ENCODE measurements at places on chromosomes 6 and 20.

- no peak for DNase-seq
Measured at GRCh38 chr6:5525209-5525608, 263.9 kb downstream of the FARS2 start.

DNA sequence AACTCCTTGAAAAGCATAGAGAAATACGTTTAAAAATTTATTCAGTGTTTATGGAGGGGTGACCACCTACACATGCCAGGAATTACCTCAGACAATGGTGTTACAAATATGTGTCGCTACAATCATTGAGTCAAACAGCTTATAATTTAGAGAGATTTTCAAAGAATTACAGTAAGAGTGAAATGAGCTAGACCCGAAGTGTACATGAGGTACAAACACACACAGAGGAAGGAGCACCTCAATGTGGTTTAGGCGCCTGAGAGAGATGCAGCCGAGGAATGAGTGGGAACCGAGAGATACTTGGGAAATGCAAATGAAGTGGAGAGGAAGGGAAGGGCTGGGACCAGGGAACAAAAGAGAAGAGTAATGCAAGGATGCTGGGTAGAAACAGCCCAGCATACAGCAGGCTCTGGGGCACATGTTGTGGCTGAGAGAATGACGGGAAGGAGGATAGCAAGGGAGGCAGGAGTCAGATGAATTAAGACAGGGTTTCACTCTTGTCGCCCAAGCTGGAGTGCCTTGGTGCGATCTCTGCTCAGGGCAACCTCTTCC, 15.5 kb downstream of the EEF1E1 start:
- DNase-seq: no peak

DNA sequence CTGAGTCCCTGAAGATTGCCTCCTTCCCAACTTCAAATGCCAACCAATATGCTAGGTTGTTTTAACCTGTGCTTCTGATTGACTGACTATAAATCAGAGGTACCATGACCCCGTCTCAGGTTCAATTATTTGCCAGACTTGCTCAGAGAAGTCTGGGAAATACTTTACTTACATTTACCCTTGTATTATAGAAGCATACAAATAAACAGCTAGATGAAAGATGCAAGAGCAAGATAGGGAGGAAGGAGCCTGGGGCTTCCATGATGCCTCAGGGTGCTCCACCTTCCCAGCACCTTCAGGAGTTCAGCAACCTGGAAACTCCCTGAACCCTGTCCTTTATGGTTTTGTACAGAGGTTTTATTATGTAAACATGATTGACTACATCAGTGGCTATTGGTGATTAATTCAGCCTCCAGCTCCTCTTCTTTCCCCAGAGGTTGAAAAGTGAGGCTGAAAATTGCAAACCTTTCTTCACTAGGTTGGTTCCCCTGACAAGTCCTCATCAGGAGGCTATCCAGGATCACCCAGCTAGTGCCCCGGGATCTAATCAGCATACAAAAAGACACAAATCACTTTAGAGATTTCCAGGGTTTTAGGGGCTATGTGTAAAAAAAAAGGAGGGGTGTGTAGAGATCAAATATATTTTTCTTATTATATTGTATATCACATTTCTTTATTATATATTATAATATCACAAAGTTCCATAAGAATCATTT, 547.7 kb downstream of the EPM2A start:
- no peak for DNase-seq

DNA sequence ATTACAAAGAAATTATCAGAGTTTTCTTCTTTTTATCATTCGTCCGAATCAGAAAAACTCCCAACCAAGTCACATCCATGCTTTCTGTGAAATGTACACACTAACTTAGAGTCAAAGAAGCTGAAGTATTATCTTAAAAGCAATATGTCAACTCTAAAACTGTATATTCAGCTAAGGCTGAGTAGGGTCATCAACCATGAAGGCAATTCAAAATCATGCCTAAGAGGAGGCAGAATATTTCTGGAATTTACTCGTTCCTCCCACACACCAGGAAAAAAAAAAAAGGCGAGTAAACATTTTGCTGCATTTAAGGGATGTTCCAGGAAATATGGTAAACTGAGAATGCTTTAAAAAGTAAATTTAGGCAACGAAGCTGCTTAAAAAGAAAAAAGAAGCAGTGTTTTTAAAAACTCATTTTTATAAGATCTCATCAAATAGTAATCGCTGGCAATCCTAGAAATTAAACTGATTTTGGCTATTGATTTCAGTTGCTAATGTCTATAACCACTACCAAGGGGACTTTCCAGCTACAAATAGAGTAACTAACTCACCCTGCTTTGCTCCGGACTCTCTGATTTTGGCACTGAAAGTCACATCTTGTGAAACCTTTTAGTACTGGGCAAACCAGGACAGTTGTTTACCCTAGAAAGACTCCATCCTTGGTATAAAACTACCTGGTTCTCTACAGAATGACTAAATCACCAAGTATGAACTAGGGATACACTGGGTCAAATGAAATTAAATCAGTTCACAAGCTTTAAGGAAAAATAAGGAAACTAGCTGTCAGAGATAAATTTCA, 82.8 kb downstream of the MBOAT1 start:
- no peak for DNase-seq

DNA sequence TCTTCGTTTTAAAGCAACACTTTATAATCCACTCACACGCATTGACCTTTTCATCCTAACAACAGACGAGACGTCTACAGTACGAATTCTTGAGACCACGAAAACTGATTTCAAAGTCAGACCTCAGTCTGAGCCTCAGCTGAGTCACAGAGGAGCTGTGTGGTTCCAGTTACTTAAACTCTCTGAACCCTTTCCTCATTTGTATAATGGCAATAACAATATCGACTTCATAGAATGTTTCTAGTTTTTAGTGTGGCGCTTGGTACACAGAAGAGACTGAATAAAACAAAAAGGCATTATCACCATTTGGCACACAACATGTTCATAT, 236.9 kb downstream of the ATXN1 start:
- no peak for DNase-seq

GRCh38 chr20:21166801-21167200, 40.9 kb downstream of the KIZ start:
- no peak for DNase-seq

- no peak for DNase-seq
Measured at GRCh38 chr6:37134396-37135191, 35.4 kb upstream of the PIM1 start.

GRCh38 chr6:64224819-64225218, 589.2 kb downstream of the PHF3 start:
- no peak for DNase-seq

- DNase-seq: no peak
Measured at GRCh38 chr20:50041246-50041873, 58.6 kb downstream of the SNAI1 start.

- no peak for DNase-seq
Measured at GRCh38 chr6:47094241-47094925, 52.3 kb upstream of the ADGRF1 start.

DNA sequence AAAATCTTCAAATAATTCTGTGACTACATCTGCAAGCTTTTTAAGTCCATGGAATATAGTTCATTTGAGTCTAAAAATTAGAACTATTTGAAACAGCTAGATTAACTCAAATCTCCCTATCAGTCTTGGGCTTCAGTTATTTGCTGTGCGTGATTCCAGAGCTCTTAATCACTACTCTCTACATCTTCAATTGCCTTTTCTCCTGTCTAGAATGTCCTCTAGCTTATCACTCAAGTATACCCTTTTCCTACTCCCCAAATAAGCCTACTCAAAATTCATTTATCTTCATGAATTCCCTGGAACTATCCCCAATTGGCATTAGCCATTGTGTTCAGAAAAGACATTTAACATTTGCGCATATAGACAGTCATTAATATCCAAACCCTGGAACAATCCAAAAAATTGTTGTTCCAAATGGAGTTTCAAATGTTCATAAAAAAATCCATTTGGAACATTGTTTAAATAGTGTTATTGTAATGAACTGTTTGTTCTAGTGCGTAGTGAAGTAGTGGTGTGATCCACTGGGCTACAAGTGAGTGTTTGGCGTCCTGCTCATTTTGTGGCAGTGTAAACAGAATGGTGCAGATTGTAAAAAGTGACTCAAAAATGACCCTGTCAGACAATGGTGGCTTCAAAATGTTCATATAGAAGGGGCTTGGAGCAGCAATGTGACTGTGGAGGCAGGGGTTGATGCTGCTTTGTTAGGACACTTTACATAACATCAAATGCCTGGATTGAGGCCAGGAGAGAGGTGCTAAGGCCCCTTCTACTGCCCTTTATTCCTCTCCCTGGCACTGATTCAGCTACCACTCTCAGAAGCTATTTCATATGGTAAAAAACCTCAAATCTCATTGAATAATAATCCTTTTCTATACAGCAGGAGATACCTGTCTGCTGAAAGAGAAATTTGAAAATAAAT, 122.3 kb downstream of the KIF6 start:
- DNase-seq: no peak

- peak; percentile 71 for DNase-seq
Measured at GRCh38 chr6:16322666-16323312, 84.4 kb downstream of the GMPR start.

DNA sequence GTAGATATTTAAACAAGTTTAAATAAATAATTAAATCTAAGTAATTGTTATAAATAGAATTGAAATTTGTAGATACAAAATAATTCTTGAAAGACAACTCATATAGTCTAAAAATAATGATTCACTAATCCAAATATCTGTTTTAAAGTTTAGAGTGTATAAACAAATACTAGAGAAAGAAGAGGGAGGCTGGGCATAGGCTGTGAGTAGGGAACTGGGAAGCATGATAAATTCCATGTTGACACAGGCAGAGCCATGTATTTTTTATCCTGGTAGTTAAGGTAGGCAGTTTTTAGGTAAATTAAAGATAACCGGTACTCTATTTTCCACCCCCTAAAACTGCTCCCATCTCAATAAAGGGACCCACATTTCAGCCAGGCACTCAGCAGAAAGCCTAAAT, 11.7 kb upstream of the RIN2 start:
- no peak for DNase-seq

GRCh38 chr6:89951574-89952104, 57.4 kb downstream of the GJA10 start:
- no peak for DNase-seq

- DNase-seq: no peak
Measured at GRCh38 chr20:38369389-38369788, 23.1 kb downstream of the LBP start.

DNA sequence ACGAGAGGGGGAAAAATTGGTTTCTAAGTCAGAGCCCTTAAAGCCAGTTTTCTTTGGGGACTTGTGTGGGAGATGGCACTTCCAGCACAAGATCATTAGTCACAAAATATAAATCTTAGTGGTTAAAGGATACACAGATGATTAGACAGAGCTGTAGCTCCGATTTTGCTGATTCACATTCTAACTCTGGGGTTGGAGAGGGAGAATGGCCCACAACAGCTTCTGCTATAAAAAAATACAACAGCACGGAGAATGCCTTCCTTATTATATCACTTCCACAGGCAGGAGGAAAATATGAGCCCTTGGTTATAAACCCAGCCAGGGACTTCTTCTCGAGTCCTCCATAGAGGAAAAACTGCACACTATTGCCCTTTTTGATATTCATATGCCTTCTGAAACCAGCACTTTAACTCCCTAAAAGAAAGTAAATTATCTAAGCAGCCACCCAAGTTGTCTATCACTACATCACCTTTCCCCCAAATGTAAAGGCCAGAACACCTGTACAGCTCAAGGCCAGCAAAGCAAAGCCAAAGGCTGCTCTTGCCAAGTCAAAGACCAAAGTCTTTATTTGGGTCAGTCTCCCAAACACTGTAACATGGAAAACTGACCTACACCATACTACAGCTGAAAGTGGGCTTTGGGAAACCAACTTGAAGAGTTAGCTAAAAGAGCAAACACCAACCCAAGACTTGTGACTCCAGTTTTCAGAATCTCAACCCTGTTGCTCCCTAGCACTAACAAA, 10.4 kb downstream of the MRPL14 start:
- DNase-seq: no peak

- DNase-seq: no peak
Measured at GRCh38 chr6:2063547-2063946, 181.9 kb downstream of the GMDS start.

- no peak for DNase-seq
Measured at GRCh38 chr20:48186447-48186846, 401.2 kb upstream of the SULF2 start.

DNA sequence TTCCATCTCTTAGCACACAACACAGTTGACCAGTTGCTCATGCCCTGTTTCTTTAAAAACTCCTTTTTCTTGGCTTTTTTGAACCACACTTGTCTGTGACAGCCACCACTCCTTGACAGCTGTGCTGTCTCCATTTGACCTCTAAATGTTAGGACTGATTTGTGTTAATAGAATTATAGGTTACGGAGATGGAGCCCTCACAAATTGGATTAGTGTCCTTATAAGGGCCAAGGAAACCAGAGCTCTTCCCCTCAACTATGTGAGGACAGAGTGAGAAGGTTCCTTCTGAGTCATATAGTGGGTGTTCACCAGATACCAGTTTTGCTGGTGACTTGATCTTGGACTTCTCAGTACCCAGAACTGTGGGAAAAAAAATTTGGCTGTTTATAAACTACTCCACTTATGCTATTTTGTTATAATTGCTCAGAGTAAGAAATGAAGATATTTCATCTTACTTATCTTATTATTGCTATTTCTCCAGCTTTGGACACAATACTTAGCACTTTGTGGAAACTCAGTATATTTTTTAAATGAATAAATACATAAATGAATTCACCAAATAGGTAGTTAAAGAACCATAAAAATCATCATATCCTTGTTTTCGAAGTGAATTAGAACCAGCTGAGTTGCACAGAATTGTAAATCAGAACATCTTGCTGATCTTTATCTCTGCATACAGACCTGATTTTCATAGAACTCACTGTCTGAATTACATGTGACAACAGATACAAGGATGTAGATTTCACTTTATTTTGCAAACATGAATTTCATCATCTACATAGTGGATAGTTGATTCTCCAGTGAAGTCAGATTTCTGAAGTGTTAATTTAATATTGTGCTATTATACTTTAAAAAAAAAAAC, 598.5 kb upstream of the IRAK1BP1 start:
- no peak for DNase-seq

All from activated T-cell treated with anti-CD3 and anti-CD28 coated beads for 24 hours (primary cell).